ENCODE measurements at places on chromosomes 2 and 18.

DNA sequence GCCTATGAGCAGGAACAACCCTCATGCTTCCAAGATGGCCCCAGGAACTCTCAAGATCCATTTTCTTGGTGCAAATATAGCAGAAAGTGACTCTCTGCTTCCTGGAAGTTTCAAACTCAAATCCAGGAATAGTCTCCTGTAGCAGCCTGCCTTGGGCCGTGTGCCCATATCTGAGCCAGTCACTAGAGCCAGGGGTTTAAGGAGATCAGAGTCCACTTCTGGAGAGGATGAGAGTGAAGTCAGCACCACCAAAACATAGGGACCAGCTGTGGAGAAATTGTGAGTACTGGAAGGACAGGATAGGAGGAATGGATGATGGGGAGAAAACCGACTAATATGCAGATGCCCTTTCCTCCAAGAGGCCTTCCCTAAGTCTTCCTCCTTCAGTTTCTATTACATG is 33.2 kb downstream of the PSD4 start:
- DNase-seq: no peak

GRCh38 chr18:63320975-63321265 is 1.4 kb upstream of the BCL2 start:
- DNase-seq: no peak

- DNase-seq: peak; percentile 63
Measured at GRCh38 chr2:222708274-222708710, 36.8 kb downstream of the MOGAT1 start.

DNA sequence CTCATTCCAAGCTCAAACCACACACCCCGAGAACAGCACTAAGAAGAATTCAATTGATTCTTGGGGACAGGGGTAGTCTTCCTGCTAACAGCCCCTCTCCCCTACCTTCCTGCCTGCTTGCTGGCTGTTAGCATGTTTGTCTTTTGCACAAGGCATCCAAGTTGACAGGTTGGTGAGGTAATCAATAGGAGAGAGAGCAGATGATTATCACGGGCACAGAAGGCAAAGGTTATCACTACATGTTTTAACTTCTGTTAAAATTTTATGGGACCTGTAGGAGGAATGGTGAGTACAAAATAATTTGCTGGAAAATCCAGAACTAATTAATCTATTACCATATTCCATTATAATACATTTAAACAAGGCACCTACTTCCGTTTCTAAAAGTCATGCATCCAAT is 442.1 kb upstream of the TCF4 start:
- no peak for DNase-seq

GRCh38 chr2:177399376-177399775 is 6.8 kb downstream of the AGPS start:
- no peak for DNase-seq

DNA sequence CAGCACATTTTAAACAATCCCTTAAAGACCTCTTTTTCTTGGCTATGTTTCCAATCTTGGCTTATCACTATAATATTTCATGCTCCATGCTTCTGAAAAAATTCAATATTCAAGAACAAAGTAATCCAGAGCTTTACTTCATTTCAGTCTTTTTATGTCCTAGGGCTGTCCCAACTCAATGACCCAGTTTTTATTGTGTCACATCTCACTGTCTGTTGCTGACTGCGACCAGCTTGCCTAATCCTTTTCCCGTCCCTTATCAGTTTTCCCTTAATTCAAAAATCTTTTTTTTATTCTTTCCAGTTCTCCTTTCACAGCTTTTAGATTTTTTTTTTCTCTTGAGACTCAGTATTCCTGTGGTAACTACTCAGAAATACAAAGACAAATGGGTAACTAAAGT is 10.2 kb downstream of the TMEM17 start:
- no peak for DNase-seq

DNA sequence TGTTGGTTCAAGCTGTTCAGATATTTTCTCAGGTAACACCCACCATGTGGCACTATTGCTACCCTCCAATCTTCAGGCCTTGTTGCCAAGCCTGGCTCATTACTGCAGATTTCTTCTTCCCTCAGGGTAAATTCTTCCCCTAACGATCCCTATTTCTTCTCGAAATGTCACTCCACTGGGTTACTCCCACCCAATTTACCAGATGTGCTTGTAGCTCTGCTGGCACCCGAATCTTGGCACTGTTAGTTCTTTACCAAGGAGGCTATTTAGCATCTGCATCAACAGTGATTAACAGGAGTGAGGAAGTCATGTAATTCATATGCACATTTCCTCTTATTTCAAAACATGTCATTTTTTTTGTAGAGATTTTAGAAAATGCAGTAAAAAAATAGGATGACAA is 217.1 kb upstream of the CYRIA start:
- no peak for DNase-seq

DNA sequence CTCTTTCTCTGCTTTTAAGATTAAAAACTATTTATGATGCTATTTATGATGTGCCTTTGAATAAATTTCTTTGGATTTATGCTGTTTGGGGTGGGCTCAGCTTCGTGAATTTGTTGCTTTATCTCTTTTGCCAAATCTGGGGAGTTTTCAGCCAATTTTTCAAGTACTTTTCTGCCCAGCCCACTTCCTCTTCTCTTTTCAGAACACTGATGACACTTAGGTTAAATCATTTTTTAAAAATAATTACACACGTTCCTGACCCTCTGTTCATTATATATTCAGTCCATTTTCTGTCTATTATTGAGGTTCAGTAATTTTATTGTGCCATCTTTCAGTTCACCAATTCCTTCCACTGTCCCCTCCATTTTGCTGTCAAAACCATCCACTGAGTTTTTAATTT is 14.8 kb upstream of the BCL2L11 start:
- no peak for DNase-seq

DNA sequence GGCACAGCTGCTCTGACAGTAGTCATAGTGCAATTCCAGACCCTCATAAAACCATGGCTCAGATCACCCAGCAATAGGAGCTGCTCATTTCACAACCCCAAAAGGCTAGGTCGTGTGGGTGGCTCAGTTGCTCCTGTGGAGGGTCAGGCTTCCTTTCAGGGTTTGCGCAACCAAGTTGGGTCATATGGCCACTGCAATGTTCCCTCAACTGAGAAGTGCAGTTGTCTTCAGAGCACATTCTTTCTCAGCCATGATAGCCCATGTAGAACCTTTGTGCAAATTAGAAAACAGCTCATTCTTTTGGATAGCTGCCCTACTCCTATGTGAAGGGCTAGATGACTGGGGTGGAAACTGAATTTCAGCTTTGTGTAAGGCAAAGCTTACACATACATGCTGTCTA is 3.2 kb downstream of the SERPINB13 start:
- no peak for DNase-seq

GRCh38 chr18:32422978-32423740 is 47.5 kb downstream of the GAREM1 start:
- no peak for DNase-seq

GRCh38 chr2:197786010-197786877 is 1.1 kb upstream of the BOLL start:
- no peak for DNase-seq

GRCh38 chr2:1698188-1698945 is 45.9 kb downstream of the PXDN start:
- no peak for DNase-seq

- peak; percentile 56 for DNase-seq
Measured at GRCh38 chr18:48230467-48231113, 178.6 kb downstream of the ZBTB7C start.

- DNase-seq: no peak
Measured at GRCh38 chr2:69973335-69973735, 11.9 kb upstream of the ASPRV1 start.

GRCh38 chr18:12852566-12853315 is 31.3 kb downstream of the PTPN2 start:
- no peak for DNase-seq

DNA sequence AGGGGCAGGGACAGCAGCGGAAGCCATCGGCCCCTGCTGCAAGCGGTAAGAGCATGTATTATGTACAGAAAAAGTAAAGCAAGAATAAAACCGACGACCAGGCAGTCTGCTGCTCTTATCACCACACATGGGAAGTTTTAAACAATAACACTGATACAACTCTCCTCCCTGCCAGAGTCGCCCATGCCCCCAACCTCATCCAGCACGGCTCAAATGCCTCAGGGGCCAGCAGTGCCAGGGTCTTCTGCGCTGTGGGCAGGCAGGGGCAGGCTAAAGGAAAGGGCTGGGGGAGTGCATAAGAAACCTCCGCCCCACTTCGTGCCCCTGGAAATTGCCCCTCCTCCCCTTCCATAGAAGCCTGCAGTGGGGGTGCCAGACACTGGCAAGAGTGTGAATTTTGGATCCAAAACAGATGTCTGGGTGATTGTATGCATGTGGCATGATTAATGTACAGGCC is 10.1 kb downstream of the TEX51 start:
- DNase-seq: no peak

GRCh38 chr2:159110784-159111183 is 142.3 kb downstream of the TANC1 start:
- DNase-seq: no peak

DNA sequence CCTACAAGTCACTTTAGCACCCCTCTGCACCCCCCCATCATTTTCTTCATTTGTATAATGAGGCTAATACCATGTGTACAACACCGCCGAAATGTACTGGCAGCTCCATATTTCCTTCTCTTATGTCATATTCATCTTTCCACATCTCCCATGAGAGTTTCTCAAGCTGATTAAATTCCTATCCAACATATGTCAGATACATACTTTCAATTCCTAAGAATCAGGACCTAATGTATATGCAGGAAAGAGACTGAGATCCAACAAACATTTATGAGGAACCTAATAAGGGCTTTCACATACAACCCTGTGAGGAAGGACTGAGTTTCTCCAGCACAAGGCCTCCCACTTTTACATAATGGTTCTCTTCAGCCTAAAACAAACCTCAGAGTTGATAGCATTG is 41.9 kb downstream of the PRKD3 start:
- DNase-seq: no peak

- peak; percentile 79 for DNase-seq
Measured at GRCh38 chr2:234135750-234136221, 85.3 kb downstream of the SPP2 start.

GRCh38 chr2:42653908-42654445 is 85.5 kb downstream of the MTA3 start:
- DNase-seq: no peak

- DNase-seq: no peak
Measured at GRCh38 chr2:13884291-13884976, 748.1 kb upstream of the LRATD1 start.

GRCh38 chr2:234991290-234991689 is 39.5 kb downstream of the SH3BP4 start:
- DNase-seq: no peak

- no peak for DNase-seq
Measured at GRCh38 chr2:239894276-239894675, 130.9 kb downstream of the NDUFA10 start.

GRCh38 chr18:77397617-77398016 is 148.0 kb downstream of the GALR1 start:
- DNase-seq: no peak

DNA sequence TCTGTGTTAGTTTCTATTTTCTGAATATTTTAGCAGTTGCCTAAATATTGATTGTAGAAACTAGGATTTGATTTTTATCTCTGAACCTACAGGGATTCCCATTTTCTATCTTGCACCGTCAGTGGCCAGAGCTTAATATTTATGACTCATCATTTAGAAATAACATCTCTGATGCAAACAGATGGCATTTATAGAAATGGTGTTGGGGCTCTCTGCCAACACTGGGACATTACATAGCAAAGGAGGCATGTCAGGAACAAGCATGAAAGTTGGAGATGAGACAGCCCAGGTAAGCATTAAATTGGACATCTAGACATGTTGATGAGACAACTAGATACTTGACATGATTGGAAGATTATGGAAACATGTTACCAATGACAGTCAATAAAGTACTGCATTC is 165.3 kb upstream of the SYT4 start:
- no peak for DNase-seq

DNA sequence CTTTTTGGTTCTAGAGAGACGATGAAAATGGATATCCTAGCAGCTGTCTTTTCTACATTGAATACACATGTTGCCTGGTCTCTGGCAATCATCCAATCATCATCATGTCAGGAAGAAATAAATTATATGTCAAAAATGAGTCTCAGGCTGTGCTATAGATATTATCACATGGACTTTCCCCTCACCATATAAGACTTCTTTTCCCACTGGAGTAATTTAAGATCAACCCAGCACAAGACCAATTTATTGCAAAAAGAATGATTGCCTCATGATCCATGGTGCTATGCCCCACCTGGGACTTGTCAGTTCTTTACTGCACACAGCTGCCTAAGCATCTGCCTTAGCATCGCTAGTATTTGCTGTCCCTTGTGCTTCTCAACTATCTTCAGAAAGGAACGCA is 783.7 kb upstream of the TMEFF2 start:
- no peak for DNase-seq

GRCh38 chr2:205731583-205731981 is 49.3 kb downstream of the NRP2 start:
- no peak for DNase-seq

DNA sequence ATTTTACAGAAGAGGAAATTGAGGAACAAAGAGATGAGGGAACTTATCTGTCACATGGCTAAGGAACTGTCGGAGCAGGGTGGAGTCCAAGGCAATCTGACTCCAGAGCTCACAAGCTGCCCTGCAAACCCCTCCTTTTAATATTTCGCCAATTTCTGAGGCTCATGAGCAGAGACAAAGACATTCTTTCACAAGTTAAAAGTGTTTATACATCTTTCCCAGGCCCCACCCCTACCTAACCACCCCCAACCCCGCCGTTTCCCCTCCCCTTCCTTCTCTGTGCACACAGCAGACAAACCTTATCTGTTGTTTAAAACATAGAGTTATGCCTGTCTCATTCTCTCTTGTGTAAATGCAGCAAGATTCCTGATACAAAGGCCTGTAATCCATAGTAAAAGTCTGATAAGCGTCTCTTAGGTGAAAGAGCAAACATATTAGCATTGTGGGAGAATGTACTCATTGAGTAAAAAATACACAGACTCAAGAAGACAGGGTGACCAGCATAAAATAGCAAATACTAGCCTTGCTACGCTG is 44.3 kb downstream of the EPHA4 start:
- no peak for DNase-seq

GRCh38 chr2:25894135-25894830 is 16.0 kb upstream of the ASXL2 start:
- no peak for DNase-seq

GRCh38 chr2:235467588-235467987 is 26.3 kb upstream of the AGAP1 start:
- no peak for DNase-seq

GRCh38 chr2:137828624-137829023 is 135.6 kb upstream of the HNMT start:
- no peak for DNase-seq

GRCh38 chr2:162712598-162712997 is 126.0 kb downstream of the KCNH7 start:
- DNase-seq: no peak
